ENCODE measurements at places on chromosomes 16 and 17.

DNA sequence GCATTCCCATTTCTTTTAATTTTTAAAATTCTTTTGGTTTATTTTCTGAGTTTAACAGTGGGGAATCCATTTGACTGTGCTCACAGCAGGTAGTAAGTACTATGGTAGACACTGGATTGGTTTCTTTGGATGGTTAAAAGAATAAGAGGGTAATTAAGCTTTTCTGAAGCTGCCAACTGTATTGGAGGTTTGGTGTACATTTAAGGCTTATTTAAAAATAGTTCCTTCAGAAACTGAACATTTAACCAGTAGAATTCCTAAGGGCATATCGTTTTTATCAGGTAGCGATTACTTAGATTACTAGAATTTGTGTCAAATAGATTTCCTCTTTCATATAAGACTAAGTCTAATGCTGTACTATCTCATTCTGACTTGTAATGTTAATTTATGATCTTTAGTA lies 162.4 kb downstream of the PPM1E start:
- no peak for DNase-seq

DNA sequence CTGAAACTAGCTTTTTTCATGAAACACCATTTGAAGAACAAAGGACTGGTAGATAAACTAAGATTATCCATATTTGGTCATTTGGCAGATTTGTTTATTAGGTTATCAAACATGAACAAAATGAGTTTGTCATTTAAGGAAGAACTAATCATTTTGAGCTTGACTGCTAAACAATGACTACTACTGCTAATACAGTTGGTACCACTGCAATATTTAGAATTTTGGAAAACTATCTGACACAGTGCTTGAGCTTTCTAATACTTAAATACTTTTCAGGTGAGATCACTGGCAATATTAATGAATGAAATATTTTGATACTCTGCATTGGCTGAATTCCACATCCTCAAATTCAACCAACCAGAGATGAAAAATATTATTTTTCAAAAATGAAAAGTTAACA lies 47.2 kb downstream of the MED13 start:
- no peak for DNase-seq

- DNase-seq: no peak
Observed at GRCh38 chr17:72928454-72929136, 163.9 kb downstream of the SLC39A11 start.

GRCh38 chr16:67101311-67102082 lies 8.2 kb upstream of the PHAF1 start:
- no peak for DNase-seq

DNA sequence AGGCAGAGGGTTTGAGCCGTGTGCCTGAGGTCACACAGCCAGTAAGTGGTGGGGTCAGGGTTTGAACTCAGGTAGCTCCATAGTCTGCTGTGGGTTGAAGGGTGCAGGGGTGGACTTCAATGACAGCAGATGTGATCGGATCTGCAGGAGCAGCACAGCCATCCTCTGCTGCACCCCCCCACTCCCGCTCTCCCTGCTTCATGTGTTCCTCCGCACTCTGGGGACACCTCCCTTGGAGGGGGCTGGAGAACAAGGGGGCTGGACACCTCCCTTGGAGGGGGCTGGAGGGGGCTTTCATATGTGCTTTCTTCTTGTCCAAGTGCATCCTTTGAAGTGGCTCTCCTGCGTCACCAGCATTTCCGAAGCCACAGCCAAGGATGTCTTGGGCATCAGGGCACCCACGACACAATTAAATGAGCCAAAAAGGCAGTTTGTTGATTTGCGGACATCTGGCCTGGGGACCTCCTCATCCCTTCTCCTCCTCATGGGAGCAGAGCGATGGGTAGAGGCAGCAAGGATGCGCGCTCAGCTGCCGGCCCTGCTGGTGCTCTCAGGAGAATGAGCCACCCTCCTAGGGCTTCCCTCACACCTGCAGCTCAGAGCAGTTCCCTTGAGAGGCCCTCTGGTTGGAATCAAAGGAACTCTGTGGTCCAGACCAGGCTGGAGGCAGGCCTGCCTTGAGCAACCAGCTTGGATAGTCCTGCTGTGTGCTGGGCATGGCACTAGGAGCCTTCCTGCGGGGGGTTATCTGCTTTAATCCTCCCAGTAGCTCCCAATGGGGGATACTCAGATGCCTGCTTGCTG lies 26.2 kb downstream of the WSCD1 start:
- DNase-seq: no peak

DNA sequence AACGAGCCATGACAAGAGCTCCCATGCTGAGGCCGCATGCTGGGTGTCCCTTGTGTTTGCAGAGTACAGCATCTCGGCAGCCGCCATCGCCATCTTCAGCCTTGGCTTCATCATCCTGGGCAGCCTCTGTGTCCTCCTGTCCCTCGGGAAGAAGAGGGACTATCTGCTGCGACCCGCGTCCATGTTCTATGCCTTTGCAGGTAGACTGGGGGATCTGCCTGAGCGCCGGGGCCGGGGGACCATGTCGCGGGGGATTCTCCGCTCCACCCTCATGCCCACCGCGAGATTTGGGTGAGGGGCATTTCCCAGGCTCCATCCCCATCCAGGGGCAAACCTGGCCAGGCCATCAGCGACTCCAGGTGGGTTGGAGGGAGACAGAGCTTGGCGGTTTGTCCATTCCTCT lies 10.7 kb downstream of the CACNG1 start:
- no peak for DNase-seq

- DNase-seq: no peak
Observed at GRCh38 chr16:47392081-47392480, 68.8 kb downstream of the ITFG1 start.

GRCh38 chr17:13204607-13205237 lies 186.9 kb upstream of the ELAC2 start:
- no peak for DNase-seq

- DNase-seq: no peak
Observed at GRCh38 chr16:28602529-28602928, 5.7 kb upstream of the SULT1A2 start.

GRCh38 chr17:61070649-61071048 lies 329.0 kb upstream of the TBX2 start:
- no peak for DNase-seq

- DNase-seq: no peak
Observed at GRCh38 chr17:61984821-61985220, 57.0 kb upstream of the INTS2 start.

DNA sequence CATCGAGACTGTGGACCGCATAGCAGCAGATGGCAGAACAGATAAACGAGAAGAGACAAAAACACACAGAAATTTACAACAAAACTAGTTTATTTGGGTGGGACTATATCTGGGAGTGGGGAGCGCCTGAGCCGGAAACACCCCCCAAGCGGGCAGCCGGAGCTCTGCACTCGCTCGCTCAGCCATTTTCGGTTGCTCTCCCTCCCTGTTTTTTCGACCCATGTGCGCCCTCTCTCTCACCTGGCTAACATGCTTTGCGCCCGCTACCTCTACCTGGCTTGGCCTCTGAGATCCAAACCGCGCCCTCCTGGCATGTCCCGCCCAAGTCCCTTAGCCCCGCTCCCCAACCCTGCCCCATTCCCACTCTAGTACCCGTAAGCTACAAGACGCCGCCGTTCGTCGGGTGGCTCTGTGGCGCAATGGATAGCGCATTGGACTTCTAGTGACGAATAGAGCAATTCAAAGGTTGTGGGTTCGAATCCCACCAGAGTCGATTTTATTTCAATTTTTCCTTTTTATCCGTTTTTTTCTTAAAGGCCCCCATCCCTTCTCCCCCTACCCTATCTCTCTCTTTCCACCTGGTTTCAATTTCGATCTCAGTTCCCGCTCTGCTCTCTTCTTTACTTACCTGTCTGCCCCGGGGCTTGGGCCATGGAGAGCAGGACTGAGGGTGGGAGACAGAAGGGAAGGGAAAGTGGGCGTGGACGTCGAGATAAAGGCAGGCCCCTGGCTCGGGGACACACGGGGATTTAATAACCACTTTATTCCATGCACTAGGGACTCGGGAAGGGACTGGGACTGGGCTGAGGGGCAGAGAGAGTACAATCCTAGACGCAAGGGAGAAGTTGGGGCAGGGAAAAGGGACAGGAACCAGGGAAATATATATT lies 2.4 kb upstream of the ALOXE3 start:
- peak; percentile 86 for DNase-seq

DNA sequence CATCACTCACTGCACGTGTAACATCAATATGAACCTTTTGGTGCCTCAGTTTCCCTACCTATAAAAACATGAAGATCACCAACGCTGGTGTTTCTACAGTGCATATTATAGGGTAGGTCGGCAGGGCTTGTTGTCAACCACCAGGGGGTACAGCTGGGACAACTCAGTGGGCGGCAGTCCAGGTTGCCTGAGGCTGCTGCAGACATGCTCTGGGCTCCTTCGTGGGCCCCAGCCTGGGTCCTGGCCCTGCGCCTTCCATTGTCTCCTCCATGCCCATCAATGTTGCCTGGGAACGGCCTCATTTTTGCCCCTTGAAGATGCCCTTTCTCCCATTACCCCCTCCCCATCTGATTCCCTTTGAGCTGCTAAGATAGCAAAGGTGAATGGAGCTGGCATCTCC lies 89.8 kb downstream of the GSG1L start:
- DNase-seq: no peak

- DNase-seq: no peak
Observed at GRCh38 chr16:58699151-58699550, 14.6 kb upstream of the SLC38A7 start.

DNA sequence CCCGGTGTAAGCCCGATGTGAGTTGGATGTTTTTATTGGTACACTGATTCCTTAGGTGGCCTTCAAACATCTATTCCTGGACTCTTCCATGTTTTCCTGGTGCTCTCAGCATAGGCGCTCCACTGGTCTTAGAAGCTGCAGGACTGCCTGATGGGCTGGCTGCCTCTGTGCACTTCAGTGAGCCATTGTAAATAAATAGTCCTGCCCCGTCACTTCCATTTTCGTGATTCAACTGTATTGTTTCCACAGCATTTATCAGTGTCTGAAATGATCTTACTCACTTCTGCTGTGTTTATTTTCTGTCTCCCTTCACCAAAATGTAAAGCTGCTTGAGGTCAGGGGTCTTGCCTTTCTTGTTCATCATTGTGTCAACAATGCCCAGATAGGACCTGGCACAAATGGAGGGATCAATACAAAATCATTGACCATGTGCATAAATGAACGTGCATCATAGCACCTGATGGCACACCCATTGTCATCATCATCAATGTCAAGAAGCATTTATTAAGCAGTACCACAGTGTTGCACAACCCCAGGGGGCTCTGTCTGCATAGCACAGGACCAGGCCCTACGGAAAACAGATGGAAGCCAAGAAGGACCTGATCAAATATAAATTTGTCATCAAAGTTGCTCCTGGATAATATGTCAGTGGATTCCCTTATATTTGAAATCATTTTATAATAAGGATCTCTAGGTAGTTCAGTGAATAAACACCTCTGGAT lies 66.6 kb upstream of the CPHXL start:
- no peak for DNase-seq

DNA sequence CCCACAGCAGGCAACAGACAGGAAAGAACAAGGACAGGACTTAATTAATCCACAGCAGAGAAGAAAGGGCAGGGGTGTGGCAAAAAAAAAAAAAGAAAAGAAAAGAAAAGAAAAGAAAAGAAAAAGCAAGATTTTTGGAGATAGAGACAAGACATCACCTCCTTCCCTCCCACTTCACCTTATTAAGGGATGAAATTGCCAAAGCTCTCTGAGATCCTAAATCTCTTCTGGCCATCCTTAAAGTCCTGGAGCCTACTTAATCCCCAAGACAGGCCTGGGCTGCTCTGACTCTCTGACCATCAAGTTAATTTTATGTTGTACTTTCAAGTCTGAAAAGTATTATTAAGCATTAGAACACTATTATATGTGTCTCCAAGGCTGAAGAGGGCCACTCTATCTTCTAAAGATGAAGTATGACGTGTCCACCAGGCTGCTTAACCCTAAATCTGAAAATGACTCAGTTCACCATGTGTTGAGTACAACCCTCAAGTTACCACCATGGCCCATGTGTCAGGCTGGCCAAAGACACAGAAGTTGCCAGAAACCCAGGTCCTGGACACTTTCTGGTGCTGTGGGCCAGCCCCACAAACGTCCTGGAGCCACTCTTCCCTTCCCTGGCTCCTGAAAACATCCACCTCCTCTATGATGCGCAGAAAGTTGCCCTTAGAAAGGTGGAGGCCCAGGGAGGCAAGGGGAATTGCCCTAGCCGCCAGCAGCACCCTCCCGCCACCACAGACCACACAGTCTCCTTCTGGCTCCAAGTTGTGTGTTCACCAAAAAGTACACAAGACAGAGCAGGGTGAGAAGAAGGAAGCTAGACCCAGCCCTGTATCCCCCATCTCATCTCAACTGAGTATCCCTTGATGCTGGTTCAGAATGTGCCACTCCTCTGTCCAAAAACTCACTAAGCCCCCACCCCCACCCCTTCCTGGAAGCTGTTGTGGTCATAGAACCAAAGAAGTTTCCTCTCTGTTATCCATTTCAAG lies 2.7 kb downstream of the SOCS1 start:
- peak; percentile 85 for DNase-seq

GRCh38 chr16:86919578-86920305 lies 341.4 kb downstream of the FOXL1 start:
- DNase-seq: no peak

DNA sequence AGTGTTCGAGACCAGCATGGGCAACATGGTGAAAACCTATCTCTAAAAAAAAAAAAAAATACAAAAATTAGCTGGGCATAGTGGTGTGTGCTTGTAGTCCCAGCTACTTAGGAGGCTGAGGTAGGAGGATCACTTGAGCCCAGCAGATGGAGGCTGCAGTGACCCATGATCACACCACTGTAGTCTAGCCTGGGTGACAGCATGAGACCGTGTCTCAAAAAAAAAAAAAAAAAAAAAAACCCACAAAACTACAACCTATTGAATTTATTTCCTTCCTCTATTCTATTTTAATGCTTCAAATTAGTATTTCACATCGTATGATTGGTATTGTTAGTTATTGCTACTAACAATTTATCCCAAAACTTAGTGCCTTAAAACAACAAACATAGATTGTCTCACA lies 9.4 kb upstream of the NUFIP2 start:
- DNase-seq: no peak

DNA sequence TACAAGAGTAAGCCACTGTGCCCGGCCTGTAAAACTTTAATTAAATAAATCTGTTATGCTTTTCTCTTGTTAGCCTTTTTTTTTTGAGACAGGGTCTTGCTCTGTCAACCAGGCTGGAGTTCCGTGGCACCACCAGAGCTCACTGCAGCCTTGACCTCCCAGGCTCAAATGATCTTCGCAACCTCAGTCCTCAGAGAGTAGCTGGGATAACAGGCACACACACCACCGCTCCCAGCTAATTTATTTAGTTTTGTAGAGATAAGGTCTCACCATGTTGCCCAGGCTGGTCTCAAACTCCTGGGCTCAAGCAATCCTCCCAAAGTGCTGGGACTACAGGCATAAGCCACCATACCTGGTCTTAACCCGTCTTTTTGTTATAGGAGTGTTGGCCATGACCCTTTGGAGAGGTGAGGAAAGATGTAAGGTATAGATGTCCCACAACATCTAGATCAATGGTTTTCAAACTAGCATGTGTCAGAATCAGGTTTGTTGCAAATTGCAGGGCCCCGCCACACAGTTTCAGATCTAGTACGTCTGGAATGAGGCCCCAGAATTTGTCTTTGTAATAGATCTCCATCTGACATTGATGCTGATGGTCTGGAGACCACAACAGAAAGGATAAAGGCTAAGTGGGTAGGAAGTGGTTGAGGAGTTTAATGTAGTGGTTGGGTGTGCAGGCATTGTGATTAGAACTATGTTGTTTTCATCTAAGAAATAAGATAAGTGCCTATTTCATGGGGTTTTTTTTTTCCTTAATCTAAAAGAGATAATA lies 4.3 kb upstream of the GGA2 start:
- DNase-seq: peak; percentile 82

All from activated CD8-positive, alpha-beta memory T cell treated with anti-CD3 and anti-CD28 coated beads, Interleukin-2, amount 10 ng/mL, durations not matched to agents 7 days and 5 days (primary cell).